ENCODE measurements at places on chromosomes 11 and 22.
A peak's percentile ranks its signal among the peaks of the same experiment; 100 is the strongest.

DNA sequence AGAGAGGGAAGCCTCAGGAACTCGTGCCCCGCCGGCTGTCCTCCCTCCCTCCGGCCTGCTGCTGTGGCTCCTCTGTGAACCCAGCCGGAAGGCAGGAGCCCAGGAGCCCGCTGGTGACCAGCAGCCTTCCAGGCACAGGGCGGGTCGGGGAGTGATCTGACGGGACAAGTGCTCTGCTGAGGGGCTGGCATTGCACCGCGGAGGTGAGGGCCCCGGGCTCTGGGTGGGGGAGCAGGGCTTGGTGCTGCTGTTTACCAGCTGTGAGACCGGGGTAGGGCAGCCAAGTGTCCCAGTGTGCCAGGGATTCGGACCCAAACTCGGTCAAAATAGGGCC is 53.3 kb downstream of the FLRT1 start:
- DNase-seq = no peak

GRCh38 chr22:22849640-22850610 is 37.7 kb upstream of the IGLL5 start:
- no peak for DNase-seq

GRCh38 chr11:72525466-72525865 is 91.1 kb upstream of the CLPB start:
- DNase-seq = no peak

DNA sequence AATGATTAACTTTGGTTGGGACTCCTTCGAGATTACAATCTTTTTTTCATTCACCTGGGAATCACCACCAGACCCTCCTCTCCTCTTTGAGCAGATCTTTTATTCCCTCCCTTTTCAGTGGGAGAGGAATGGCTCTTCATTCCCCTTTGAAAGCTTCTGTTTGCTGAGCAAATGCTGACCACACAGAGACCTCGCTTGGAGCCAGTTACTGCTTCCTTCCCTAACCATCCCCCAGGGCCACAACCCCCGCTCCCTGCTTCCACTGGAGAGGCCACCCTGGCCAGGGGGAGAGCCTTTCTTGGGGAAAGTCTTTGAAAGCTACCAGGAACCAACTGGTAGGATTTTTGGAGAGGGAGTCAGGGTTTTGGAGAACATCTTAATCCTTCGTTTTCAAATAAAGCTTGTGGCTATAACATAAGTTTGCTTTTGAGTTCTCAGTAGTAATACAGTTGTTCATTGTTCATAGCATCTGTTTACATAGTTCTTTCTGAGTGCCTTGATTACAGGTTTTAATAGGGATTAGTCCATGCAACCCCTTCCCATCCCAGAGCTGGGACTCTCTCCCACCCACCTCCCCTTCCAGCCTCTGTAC is 138.4 kb downstream of the DBX1 start:
- DNase-seq = peak; percentile 47

GRCh38 chr22:29090039-29090438 is 17.2 kb downstream of the KREMEN1 start:
- DNase-seq = peak; percentile 73

DNA sequence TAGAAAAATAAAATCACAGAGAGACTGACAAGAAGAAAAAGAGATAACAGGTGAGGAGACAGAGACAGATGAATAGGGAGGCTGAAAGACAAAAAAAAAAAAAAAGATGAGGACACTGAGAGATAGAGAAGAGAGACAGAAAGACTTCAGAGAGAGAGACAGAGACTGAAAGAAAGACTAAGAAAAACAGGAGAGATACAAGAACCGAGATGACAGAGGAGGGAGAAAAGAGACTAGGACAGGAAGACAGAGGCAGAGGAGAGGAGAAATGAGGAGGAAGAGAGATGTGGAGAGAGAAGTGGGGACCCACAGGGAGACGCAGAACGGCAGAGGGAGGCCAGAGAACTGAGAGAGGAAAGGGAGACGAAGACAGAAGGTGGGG is 771 bp downstream of the GPR83 start:
- DNase-seq = no peak

All from NCI-H748 treated with DMSO at 0.1 percent for 48 hours (cell line).